ENCODE measurements at places on chromosomes 7 and 10.

- DNase-seq = no peak
These were observed 9.4 kb upstream of the PIK3CG start for GRCh38 chr7:106855540-106856132.

DNA sequence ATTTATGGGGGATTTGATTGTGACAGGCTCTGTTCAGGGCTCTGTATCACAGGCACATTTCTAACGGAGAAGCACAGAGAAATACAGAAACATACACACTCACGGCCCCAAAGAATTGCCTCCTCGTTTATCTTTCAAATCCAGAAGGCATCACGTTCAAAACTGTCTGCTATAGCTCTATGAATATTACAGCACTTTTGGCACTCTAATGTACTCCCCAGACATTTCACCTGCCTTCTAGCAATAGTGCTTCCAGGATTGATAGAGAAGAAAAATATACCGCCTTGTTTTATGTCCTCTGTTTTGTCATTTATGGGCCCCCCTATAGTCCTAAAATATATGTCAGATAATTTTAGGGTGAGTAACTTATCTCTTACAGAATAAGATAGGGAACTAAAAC is 947.5 kb downstream of the ANKRD7 start:
- no peak for DNase-seq

DNA sequence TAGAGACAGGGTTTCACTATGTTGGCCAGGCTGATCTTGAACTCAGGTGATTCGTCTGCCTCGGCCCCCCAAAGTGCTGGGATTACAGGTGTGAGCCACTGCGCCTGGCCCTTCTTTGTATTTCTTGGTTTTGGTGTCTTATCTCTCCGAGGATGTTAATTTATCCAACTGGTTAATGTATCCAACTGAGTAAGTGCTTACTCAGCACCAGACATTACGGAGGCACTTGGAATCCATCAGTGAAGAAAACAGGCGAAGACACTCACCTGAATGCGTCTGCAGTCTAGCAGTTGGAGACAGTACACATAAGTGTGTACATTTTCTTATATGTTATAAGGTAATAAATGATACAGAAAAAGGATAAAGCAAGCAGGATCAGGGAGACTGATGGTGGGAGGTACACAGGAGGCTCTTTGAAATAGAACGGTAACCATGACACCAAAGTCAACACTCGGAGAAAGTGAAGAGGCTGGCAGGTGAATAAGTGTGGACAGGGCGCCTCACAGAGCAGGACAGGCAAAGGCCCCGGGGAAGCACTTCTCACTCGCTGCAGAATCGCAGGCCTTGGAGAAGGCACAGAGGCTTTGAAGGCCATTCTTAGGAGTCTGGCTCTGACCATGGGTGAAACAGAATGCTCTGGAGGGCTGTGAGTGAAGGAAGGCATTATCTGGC is 73.1 kb downstream of the LANCL2 start:
- DNase-seq = no peak

GRCh38 chr7:96663457-96663856 is 46.2 kb downstream of the SEM1 start:
- DNase-seq = no peak

DNA sequence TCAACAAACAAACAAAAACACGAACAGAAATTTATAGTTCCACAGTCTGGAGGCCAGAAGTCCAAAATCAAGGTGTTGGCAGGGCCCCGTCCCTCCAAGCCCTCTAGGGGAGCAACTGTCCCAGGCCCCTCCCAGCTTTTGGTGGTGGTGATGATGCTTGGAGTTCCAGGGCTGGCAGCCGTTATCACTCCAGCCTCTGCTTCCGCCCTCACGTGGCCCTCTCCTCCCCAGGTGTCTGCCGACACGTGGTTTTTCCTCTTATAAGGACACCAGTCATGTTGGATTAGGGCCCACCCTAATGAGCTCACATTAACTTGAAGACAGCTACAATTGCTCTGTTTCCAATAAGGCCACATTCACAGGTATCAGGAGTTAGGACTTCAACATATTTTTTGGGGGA is 49.7 kb downstream of the MICALL2 start:
- no peak for DNase-seq

DNA sequence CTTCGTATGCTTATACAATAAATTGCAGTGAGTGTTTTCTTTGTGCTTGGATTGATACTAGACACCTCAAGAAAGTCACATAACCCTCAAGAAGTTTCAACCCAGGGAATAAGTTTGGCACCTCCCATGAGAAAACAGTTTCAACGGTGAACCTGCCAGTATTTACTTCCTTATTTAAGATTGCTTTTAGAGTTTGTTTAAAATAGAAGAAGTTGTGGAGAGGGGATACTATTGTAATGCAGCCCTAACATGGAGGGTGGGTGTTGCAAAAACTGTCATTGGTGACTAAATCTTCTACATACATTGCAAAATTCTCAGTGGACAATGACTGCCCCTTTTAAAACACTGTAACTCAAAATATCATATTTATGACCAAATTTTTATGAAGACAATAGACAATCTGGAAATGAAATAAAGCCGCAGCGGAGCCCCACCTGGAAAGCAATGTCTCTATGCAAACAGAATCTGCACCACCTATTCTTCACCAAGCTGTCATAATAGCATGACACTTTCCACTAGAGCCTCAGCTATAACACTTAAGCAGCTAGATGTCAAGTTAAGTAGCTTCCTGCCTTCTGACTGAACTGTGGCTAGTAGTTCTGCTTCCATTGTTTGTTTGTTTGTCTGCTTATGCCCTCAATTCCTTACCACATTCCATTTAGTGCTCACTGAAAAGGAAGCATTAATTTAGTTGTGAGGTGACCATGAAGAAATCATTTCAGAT is 98.2 kb downstream of the MDFIC start:
- DNase-seq = no peak

- no peak for DNase-seq
These were observed 22.8 kb downstream of the GRID1 start for GRCh38 chr10:86343761-86344160.

- DNase-seq = no peak
These were observed 28.2 kb downstream of the ARHGAP21 start for GRCh38 chr10:24695452-24695851.

DNA sequence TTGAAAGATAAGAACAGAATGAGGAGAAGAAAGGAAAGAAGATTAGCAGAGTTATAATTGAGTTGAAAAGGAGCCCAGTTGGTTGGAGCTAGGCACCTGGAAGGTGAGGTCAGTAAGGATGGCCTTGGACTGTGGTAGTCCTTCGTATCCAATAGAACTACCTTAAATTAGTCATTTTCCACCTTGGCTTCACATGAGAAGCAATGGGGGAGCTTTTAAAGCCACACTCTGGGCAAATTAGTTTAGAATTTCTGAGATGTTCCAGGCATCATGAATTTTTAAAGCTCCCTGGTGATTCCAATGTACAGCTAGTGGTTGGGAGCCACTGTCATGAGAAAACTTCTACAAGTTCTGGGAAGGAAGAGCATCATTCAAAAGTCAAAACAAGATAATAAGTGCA is 27.3 kb upstream of the CYP3A5 start:
- DNase-seq = no peak

GRCh38 chr7:19133886-19134285 is 11.3 kb downstream of the FERD3L start:
- DNase-seq = no peak

DNA sequence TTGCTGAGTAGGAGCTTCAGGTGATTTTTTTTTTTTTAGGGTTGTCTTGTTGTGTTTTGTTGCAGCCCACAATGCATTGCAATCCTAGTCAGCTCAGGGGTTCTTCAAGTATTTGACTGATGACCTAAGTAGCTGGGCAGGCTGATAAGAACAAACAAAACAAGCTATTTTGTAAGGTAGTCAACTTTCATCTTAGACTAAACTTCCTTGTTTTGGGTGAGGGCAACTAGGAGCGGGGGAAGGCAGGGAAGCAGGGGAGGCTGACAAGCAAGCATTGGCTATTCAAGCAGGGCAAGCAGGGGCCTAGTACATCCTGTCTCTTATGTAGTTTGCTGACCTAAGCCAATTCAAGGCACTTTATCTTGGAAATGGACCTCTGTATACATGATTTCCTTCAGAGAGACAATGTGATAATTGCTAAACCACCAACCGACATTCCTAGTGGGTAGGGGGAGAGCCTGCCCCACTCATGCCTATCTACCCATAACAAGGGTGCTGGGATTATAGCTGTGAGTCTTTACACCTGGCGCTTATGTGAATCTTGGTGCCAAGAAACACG is 163.3 kb upstream of the PRKCQ start:
- DNase-seq = no peak

- no peak for DNase-seq
These were observed 110.4 kb downstream of the PRKCQ start for GRCh38 chr10:6469661-6470060.

DNA sequence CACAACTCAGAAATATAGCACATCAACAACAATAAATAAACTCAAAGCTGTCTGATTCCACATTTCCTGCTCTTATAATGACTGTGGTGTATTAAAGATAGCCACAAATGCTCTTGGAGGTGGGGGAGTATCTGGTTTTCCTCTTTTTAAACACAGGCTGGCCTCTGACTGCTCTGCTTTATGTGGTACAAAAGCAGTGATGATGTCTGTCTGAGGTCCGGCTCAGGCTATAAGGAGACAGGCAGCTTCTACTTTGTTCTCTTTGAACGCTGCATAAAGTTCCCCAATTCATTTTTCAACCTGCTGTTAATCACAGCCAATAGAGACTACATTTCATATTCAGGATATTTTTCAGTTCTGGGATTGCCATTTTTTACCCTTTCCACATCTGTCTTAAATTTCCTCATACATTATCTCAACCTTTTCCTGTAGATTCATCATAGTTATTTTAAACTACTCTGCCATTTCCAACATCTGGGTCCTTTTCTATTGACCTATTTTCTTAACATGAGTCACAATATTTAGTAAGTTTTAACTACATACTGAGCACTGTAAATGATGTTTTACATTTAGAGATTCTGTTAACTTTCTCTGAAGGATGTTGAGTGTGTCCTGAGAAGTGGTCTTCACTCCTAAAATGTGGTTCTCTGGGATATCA is 64.9 kb downstream of the CRPPA start:
- DNase-seq = no peak

DNA sequence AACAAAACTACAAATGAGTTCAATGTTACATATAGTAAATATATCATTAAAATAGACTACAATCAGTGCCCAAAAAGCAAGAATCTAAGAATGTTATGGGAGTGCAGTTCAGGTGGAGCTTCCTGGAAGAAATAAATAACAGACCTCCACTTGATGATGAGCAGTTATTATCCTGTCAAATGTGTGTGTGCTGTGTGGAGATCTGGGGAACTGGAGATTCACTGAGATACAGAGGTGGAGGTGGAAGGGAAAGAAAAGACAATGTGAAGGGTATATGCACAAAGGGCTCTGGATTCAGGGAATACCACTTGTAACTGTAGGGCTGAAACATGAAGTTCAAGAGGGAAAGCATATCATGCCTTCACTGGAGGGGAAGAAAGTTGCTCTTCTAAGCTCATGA is 331.1 kb downstream of the SEMA3D start:
- no peak for DNase-seq

DNA sequence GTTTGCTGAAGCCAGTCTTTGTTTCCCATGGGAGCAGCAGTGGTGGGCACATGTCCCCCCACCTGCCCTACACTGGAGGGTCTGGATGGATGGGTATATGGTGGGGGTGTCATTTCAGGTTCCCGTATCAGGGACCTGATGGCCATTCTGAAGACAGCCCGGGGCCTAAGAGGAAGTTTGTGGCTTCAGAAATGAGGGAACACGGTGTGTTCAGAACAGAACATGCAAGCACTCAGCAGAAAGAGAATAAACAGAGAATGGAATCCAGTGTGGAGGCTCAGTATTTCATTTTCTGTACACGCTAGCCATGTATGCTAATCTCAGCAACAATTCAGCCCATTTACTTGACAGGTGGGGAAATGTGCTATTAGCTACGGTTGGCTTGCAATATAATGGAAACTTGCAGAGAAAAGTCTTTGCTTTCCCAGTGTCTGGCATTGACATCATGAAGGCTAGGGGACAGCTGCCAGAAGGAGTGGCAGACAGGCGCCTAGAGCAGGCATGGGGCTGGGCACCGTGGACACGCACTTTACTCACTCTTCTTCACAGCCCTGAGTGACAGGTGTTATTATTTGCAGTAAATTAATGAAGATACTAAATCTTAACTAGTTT is 98.6 kb downstream of the ELMO1 start:
- no peak for DNase-seq

DNA sequence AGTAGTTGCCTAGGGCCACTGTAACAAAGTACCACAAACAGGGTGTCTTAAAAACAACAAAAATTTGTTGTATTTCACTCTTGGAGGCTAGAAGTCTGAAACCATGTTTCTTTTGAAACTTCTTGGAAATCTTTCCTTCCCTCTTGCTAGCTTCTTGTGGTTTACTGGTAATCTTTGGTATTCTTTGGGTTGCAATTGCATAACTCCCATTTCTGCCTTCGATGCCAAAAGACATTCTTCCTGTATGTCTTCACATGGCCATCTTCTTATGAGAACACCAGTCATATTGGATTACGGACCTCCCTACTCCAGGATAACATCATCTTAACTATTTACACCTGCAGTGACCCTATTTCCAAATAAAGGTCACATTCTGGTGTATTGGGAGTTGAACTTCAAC is 357.4 kb downstream of the PPP1R3A start:
- DNase-seq = no peak

DNA sequence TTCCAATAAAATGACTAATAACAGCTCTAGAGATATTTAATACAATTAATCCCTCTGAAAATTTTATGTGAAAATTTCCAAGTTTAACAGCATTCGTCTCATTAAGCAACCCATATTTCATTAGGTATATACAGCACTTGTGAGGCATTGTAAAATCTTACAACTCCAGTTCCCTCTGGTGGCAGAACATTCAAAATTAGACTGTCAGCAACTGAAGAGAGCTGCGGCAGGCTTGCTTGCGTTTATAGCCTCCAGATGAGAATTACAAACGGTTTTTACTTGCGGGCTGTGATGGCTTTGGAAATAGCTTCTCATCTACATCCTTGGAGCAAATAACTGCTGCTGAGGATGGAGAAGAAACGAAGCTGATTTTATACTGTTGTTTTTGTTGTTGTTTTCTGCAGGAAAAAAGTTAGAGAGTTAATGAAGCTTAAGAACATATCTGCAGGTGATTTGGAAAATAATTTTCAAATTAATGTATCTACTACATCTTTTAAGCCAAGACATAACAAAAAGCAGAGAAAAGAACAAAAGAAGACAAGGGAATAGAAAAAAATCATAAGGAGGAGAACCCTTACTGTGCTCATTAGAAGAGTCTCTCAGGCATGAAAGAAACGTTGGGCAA is 171.3 kb downstream of the MAGI2 start:
- peak; percentile 9 for DNase-seq

DNA sequence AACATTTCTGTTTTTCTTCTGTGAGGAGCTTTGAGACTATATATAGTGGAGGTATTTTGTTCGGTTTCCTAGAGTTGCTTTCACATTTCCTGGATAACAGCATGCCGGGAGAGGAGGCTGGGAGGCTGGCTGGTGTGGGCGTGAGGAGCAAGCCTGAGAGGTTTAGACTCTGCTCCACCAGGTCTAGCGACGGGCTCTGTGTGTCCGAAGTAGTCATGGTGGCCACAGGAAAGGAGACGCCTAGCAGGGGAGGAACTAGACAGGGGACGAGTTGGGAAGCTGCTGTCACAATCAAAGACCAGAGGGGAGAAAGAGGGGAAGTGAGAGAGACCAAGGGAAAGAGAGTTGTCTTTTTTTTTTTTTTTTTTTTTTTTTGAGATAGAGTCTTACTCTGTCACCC is 19.6 kb downstream of the PTPRE start:
- no peak for DNase-seq
